Activated T-helper 1 cell treated with anti-CD3 and anti-CD28 coated beads, Interleukin-12 subunit alpha, Interleukin-12 subunit beta, Interleukin-2, Interleukin-4 antibody, amounts not matched to agents 30 ng/mL and 10 ng/mL and 1 ng/mL, durations not matched to agents 14 hours and 24 hours and 36 hours (primary cell): ENCODE measurements at places on chromosomes 13 and 19. TPM values are rescaled to one million over a fixed set of nuclear protein-coding genes. Genes with fewer than 3 reads are reported as not detected.

Gene NEK5
- total RNA-seq: not detected in 2 replicates

Gene COX6B1
- total RNA-seq: 434 and 451 TPM in 2 replicates

Gene PLPP2
- total RNA-seq: 0.16 and 0.34 TPM in 2 replicates

Gene PSPC1
- 79.0 and 82.0 TPM in 2 replicates for total RNA-seq

Gene FBXO17
- 0.10 TPM in 1 of 2 replicates, not detected in the other for total RNA-seq

Gene KIRREL2
- total RNA-seq: 1.7 TPM in 2 replicates

Gene KLF1
- total RNA-seq: 0.80 and 1.3 TPM in 2 replicates

Gene AKT2
- total RNA-seq: 160 and 170 TPM in 2 replicates

Gene ADPRHL1
- total RNA-seq: 0.32 and 0.62 TPM in 2 replicates

Gene LYPD3
- total RNA-seq: 4.1 and 5.3 TPM in 2 replicates

Gene NCR1
- total RNA-seq: not detected in 2 replicates

Gene EDDM13
- 0.29 and 0.51 TPM in 2 replicates for total RNA-seq

Gene TMPRSS9
- total RNA-seq: not detected in 2 replicates

Gene ZNF486
- 4.0 TPM in 2 replicates for total RNA-seq

Gene USP12
- total RNA-seq: 45.8 and 49.1 TPM in 2 replicates

Gene CLASRP
- 106 and 116 TPM in 2 replicates for total RNA-seq

Gene PRRG2
- total RNA-seq: 0.59 and 1.2 TPM in 2 replicates

Gene RDH8
- total RNA-seq: not detected in 2 replicates

Gene ACP5
- 12.0 and 13.4 TPM in 2 replicates for total RNA-seq

Gene IZUMO1
- 0.37 TPM in 1 of 2 replicates, not detected in the other for total RNA-seq
